Right cardiac atrium (tissue), 5 donors: ENCODE measurements at places on chromosomes 4 and X. TPM values are rescaled to one million over a fixed set of nuclear protein-coding genes. Genes with fewer than 3 reads are reported as not detected.

Gene MED12
- 19.6 TPM for total RNA-seq

Gene ADAMTS3
- total RNA-seq, result 2.1 TPM

Gene SRPK3
- total RNA-seq, result 53.1 TPM

Gene WDR17
- 1.2 TPM for total RNA-seq

Gene NAA11
- total RNA-seq, result not detected

Gene VEGFD
- total RNA-seq, result 1.1 TPM

Gene ARHGEF6
- total RNA-seq, result 39.9 TPM

Gene TSPAN7
- total RNA-seq, result 123 TPM

Gene RNF175
- 10.2 TPM for total RNA-seq

Gene GDPD2
- total RNA-seq, result not detected

Gene NUDT6
- total RNA-seq, result 11.0 TPM

DNA sequence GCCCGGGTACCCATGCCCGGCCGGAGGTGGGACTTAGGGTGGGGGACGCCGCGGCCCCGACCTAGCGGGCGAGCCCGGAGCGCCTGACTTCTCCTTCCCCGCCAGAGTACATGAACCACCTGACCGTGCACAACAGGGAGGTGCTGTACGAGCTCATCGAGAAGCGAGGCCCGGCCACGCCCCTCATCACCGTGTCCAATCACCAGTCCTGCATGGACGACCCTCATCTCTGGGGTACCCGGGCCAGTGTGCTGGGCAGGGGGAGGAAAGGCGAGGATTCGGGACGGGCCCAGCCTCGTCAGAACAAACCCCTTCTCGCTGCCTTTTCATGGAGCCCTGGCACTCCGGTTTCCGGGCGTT lies 622 bp downstream of the TAFAZZIN start:
- DNase-seq, result peak; percentile 72

DNA sequence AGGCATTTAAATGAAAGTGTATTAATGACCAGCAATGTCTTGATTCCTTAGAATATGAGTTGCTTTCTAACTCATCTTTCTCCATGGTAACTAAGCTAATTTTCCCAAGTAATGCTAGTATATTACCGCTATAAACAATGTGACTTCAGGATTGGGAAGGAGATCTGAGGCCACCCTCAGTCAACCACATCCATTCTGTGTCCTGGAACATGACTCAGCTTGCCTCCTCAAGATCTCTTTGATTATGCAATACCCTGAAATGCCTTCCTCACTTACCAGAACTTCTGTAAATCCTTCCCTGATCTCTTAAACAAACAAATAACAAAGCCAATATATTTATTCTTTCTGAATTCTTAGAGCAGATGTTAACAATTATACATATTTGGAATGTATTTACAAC lies 1495.5 kb downstream of the PCDH18 start:
- no peak for DNase-seq

DNA sequence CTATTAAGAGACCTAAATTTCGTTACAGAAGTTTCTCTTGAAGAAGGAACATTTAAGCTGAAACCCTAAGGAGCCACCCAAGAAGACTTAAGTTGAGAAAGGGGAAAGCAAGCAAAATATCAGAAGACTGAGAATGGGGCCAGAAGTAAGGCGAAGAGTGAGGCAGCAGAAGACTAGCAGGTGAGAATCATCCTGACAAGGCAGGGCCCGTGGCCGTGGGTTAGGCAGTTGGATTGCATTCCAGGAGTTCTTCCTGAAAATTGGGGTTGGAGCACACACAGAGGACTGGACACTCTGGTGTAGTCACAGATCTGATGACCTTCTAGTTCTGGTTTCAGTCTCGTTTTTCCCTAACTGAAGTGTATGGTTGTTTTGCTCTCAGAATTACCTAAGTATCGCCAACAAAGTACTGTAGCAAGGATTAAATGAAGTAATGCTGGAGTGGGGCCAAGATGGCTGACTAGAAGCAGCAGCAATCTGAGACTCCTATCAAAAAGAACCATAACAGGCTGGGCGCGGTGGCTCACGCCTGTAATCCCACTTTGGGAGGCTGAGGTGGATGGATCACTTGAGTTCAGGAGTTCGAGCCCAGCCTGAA lies 94.4 kb upstream of the GUCY1A1 start:
- DNase-seq, result no peak

DNA sequence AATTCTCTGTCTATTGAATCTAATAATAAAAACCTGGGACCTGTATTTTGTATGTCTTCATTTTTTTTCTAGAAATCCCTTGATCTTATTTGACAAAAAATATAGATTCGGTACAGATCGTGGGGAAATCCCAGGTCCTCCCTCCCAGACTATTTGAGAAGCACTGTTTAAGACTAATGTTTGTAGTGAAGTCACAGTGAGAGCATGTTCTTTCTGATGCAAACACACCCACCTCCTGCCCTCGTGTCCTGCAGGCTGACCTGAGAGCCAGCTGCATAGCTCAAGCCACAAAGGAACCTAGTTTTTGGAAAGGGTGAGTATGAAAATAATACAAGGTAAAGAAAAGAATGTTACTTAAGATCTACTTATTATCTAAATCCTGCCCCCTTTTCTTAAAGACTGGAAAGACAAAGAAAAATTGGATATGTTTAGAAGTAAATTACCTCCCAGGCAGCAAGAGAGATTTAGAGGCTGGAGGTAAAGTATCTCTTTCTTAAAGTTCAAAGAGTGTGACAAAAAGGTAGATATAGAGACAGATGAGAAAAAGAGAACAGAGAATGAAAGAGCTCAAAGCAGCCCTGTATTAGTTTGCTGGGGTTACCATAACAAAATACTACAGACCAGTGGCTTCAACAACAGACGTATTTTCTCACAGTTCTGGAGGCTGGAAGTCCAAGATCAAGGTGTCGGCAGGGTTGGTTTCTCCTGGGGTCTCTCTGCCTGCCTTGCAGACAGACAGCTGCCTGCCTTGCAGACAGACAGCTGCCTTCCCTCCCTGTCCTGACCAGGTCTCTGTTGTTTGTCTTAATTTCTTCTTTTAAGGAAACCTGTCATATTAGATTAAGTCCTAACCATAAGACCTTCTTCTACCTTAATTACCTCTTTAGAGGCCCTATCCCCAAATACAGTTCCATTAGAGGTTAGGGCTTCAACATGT lies 20.4 kb upstream of the DCTD start:
- DNase-seq, result no peak

DNA sequence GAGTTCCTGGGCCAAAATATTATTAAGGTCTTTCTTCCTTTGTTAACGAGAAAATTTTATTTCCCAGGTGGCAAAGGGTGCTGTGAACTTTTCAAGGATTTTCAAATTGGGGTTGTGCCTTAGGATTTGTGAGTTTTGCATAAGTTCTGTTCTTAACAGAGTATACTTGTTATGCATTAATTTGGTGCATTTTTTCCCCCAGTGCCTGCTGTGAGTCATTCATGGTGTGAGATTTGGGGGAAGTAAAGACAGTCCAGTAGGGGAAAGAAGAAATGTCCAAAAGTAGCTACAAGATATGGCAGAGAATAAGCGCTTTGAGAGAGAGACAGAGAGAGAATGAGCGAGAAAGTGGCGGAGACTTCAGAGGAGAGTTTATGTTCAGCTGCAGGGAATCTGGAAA lies 239.2 kb downstream of the ARHGAP10 start:
- DNase-seq, result no peak

- DNase-seq, result no peak
Measured at GRCh38 chr4:180947425-180947824, 1295.8 kb upstream of the TENM3 start.

GRCh38 chr4:73257651-73258435 lies 755 bp downstream of the ANKRD17 start:
- no peak for DNase-seq

DNA sequence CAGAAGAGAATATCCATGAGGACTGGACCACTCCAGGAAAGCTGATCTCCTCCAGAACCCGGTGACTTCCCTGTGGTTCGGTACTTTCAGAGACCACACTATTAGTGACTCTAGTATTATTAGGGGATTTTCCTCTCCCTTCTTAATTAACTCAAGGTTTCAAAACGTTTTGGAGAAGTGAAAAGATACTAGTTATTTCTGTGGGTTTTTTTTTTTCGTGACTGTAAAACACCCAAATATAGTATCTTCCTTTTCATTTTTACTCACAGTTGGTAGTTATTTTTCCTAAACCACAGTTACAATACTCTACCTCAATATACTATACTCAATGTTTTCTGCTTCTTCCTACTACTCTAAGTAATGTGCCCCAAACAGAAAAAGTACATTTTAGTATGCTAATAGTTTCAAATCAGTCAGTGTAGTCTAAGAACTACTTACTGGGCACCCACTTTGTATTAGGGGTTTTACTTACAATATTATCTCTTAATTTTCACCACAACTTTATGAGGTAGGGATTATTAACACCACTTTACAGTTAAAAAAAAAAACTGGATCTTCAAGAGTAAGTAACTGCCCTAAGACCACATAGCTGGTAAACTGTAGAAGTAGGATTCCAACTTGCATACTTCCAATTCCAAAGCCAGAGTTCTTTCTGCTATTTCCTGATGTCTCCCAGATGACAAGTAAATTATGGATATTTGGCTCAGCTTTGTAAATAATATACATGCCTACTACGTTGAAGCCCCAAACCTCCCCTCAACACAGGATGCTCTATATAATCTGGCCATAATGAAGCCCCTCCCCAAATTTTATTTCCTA lies 45.0 kb downstream of the SLC9A7 start:
- DNase-seq, result no peak

DNA sequence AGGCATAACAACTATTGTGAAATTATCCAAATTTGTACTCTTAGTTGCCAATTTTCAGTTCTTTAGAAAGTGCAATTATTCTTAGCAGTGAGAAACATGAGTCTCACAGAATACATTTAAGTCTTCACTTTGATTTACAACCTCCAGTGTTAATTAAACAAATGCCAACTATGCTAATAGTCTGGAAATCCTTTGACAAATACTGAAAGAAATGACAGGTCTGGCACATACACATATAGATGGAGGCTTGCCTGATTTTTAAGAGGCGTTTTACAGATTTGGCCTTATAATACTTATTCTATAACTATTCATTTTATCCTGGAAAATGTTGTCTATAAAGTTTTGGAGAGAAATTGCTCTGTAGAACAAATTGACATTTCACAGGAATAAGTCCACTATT lies 320.1 kb downstream of the TRIML1 start:
- DNase-seq, result no peak

GRCh38 chr4:159366966-159367780 lies 264.3 kb downstream of the RAPGEF2 start:
- DNase-seq, result no peak

DNA sequence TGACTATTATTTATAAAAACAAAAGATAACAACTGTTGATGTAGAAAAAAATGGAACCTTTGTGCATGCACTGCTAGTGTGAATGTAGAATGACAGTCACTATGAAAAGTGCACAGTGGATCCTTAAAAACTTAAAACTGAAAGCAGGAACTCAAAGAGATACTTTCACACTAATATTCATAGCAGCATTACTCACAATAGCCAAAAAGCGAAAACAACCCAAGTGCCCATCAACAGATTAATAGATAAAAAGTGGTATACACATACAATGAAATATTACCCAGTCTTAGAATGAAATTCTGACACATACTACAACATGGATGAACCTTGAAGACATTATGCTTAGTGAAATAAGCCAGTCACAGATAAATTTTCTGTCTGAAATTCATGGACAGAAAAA lies 23.8 kb downstream of the CENPC start:
- no peak for DNase-seq

- DNase-seq, result no peak
Measured at GRCh38 chrX:154724993-154725756, 25.7 kb downstream of the GAB3 start.

DNA sequence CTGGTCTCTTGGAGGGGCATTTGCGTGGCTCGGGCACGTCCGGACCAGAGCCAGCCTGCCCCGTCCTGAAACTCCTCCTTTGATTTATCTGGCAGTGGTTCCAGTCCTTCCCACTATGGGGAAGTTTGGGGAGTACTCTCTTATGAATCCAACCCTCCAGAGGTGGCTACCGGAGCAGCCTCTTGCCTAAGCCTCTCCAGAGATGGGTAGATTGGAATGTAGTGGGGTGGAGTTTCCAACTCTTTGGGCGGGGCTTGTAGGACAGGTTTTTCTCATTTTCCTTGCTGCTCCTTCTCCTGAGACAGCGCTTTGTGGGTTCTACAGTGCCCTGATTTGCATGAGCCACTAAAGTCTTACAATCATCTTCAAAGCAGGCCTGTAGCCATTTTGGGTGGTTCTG lies 60.1 kb upstream of the XAGE1B start:
- DNase-seq, result no peak

DNA sequence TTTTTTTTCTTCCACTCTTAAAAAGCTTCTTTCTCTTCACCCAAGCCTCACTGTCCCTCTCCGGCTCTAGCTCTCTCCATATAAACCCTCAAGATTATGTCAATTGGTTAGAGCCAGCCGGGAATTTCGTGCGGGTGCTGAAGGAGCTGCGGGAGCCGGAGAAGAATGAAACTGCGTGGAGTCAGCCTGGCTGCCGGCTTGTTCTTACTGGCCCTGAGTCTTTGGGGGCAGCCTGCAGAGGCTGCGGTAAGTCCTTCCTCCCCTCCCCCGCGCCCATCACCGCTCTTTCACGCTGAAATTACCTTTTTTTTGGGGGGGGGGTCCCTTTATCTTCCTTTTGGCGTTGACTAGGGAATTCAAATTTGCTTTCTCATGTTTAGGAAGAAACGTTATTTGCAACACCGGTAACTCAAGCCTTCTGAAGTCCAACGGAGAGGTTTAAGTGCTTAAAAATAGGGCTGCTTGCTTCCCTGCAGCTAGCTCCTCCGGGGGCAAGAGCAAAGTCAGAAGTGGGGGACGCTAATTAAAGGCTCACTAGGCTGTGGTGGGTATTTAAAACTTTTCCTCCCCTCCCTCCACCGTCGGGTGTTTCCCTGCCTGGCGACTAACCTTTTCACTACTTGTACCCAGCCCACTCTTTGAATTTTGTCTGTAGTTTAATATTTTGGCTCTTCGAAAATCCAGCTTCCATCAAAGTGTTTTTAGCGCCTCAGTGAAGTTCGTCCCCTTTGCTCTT lies 491 bp downstream of the COL4A5 start:
- DNase-seq, result peak; percentile 55

DNA sequence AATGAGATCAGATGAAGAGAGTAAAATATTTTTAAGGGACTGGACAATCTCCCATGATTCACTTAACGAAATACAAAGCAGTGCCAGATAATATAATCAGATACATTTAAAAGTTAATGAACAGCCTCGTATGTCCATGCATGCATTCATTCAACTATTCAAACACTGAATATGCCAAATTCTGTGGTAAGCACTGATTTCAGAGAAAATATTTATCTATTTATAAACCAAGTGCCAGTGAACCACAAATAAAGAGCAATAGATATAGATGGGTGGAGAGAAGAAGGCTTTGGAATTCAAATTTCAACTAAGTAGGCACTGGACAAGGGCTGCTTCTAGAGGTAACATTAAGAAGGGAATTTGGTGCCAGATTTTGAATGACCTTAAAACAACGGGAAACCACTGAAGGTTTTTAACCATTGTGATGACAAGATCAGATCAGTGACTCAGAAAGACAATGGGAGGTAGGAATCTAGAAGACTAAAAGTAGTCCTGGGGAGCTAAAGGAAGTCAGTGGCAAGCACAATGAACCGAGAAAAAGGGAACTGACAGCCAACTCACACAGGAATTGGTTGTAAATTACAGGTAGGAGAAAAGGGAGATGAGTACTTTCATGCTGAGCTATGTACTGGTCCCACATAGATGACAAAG lies 14.2 kb downstream of the ELOVL6 start:
- no peak for DNase-seq
